ENCODE measurements at places on chromosomes 1 and 21.

DNA sequence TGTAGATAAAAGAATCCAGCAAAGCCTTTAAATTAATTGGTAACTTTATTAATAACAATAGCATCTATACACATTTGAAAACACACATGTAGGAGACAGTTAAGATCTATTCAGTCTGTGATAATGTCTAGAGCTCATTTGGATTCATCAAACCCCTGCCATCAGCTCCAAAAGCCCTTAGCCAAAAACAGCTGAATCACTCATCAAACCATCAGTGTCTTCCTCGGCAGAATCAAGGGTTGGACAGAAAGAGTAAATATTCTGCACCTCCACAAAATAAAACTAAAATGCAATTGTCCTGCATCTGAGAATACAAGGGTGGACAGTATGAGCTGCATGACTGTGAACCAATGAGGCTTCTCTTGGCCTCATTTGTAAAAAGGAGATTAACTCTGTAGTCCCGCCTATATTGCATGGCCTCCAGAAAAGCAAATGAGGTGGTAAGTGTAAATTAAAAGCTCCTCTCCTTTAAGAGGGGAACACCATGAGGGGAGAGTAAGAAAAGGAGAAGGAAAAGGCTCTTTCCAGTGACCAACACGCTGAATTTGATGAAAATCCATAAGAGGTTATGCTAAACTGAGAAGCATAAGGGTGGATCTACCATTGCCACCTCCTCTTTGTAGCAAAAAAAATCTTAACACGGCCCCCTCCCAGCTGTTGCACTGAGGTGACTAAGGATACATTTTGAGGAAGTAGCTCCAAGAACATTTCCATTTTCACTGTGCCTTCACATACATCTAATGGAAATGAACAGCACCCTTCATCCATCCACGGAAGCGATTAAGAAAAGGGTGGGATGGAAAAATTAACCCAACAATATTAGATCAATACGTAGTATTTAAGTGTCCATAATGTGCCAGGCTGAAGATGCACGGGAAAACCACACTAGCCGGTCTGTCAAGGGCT, 14.7 kb upstream of the BOLA1 start:
- no peak for DNase-seq

GRCh38 chr1:42231253-42231652, 66.7 kb upstream of the GUCA2A start:
- no peak for DNase-seq

GRCh38 chr1:33641104-33641830, 168.8 kb downstream of the ZSCAN20 start:
- no peak for DNase-seq

DNA sequence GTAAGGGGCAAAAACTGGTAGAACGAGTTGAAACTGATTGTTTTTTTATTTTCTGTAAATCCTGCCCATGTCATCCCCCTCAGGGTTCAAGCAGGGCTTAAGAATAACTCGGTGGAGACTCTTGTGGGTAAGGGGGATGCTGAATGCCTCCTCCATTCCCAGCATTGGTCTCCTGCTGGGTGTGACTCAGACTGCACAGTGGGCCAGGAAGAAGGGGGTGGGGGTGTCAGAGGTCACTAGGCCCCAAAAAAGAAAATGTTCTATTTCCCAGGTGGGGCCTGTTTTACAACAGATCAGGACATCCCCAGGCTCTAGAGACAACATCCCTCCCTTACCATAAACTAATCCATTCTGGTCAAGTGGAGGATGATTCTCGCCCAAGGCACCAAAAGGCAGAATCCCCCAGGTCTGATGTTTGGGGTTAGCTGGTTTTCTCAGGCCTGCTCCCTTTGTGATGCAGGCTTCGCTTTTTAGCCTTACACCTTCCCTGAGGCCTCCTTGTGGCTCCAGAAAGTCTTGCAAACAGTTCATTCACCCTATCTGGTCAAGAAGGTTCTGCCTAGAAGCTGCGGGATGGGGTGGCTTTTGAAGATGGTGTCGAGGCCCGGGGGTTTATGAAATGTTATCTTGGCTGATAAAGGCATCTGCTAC, 10.7 kb upstream of the GRHL3 start:
- no peak for DNase-seq

DNA sequence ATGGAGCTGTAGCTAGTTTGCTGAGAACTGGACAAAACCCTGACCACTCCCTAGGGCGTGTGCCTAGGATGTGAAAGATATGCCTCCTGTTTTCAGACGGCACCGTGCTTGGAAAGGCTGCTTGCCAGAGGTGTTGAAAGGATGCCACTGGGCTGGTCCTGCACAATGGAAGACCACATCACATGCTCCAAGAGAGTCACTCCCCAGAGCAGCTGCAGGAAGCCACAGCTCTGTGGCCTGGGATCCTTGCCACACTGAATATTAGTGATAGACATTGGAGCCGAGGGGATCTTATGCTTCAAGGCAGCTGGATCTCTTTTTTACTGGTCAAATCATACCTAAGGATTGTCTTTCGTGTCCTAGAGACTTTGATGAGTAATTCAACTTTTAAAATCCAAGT, 6.6 kb upstream of the APP start:
- no peak for DNase-seq

DNA sequence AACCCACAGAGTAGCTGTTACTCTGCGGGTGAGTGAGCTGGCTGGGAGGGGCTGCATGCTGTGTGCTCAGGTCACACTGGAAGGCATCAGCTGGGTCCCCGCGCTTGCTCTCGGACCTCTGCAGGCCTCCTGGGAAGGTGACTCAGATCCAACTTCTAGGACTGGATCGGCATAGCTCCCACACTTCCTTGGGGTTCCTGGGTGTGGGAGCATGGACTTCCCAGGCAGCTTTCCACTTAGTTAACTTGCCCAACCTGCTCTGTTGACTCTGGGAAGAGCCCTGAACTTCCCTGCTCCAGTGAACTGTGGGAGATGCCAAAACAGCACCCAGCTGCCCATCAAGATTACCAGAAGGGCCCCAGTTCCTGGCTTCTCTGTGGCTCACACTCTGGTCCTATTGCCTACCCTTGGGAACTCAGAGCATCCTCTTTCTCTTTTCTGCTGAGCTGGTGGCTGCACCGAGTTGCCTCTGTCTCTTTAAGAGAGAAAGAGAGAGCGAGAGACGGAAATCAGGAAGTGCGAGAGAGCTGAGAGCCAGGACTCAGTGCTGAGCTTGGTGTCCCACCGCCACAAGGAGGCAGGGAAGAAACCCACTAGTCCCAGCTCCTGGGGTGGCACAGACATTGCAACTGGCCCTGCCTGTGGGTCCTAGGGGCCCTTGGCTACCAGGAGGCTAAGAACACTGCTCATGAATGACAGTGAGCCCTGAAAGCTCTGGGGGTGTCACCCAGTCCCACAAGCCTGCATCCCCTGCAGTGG, at the start of gene IKBKE:
Gene IKBKE (plus strand): TSS at position 544 of the 759 bp plus-strand sequence. CDS start 2,752 bp downstream, outside the sequence.
- DNase-seq, result no peak

DNA sequence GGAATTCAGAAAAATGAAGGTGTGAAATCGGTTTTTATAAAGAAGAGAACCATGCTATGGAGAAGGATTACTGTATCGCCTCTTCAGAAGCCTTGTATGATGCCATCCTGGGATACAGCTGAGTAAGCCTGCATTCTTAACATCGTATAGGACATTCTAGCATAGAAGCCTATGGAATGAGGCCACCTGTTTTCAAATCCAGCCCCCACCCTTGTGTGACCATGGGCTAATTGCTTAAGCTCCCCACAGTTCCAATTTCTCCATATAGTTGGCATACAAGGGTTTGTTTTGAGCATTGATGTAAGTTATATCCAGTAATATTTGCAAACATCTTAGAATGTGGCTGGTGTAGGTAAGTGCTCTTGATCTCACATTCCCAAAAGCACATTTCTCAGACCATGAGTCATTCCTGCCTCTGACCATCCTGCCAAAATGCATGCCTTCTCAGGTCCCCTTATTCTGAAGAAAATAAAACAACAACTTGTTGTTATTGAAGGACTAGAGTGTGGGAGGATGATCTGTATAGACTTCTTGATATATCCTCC, 1.5 kb downstream of the OR14A2 start:
- no peak for DNase-seq

DNA sequence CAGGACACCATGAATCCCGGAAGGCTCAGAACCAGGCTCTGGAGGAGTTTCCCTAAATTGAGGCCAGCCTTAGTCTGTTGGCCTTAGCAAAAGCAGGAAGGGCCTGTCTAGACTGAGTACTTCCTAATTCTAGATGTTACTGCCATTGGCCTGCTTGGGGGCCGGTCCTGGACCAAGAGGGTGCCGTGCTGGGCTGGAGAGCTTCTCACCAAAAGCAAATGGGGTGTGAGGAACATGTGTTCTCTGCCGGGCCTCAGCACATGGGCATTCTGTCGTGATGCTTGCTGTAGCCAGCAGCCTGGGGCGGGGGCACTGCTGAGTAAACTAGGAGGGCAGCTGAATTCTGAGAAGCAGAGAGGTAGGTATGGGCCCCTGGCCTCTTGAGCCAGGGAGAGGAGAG, 35.7 kb upstream of the MAN1C1 start:
- DNase-seq, result no peak

- DNase-seq, result no peak
Observed at GRCh38 chr1:213985209-213986019, 2.4 kb upstream of the PROX1 start.

DNA sequence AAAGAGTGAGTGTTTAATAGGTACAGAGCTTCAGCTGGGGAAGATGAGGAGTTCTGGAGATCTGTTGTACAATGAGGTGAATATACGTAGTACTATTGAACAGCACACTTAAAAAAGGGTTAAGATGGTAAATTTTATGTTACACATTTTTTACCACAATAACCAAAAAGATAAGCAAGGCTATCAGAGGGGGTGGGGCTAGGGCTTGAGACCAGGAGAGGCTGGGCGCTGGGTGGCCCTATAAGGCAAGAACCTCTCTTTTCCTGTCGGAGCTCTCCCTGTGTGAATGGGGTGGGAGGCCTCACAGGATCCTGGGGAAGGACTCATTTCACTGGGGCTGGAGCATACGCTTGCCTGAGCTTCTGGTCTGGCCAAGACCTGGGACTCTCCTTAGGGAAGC, 9.0 kb downstream of the SLC41A1 start:
- no peak for DNase-seq

DNA sequence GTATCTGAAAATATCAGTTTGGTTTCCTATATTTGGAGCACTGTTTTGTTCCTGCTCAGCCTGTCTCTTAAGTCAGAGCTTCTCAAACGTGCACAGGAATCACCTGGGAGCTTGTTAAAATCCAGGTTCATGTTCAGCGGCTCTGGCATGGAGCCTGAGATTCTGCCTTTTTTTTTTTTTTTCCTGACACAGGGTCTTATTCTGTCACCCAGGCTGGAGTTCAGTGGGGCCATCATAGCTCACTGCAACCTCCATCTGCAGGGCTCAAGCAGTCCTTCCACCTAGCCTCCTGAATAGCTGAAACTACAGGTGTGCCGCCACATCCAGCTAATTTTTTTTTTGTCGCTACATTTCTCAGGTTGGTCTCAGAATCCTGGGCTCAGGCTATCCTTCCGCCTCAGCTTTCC, 12.2 kb upstream of the SELENON start:
- DNase-seq, result no peak

GRCh38 chr1:15714406-15715136, 21.5 kb upstream of the SLC25A34 start:
- DNase-seq, result no peak

- DNase-seq, result no peak
Observed at GRCh38 chr1:205316161-205316566, 5.4 kb downstream of the NUAK2 start.

DNA sequence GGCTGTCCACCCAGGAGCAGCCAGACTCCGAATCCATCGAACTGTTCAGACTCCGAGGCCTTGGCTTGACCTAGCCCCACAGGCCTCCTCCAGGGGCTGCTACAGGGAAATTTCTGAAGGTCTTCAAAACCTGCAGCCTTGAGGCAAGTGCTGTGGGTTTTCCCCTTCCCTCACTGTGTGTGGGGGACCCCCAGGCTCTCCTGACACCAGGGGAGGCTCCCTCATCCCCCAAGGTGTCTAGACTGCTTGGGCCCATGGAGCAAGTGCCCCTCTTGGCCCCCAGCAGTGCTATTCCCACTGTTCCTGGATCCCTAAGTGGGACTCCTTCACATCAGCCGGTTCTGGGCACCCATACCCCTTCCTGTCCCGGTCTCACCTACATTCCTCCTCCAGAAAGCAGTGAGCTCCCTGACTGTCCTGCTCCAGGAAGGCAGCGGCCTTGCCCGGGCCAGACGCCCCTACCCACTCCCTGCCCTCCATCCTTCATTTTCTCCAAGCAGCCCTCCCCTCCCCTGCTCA, 814 bp downstream of the PAQR7 start:
- no peak for DNase-seq
